ENCODE measurements at places on chromosomes 6 and 20. TPM values are rescaled to one million over a fixed set of nuclear protein-coding genes. Genes with fewer than 3 reads are reported as not detected.

DNA sequence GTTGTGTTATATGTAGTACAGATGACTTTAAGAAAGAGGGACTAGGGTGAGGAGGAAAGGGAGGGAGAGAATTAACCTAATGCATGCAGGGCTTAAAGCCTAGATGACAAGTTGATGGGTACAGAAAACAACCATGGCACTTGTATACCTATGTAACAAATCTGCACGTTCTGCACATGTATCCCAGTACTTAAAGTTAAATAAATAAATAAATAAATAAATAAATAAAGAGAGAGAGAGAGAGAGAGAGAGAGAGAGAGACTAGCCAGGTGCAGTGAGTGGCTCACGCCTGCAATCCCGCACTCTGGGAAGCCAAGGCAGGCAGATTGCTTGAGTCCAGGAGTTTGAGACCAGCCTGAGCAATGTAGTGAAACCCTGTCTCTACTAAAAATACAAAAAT, 11.5 kb upstream of the CARMIL1 start:
- no peak for DNase-seq

DNA sequence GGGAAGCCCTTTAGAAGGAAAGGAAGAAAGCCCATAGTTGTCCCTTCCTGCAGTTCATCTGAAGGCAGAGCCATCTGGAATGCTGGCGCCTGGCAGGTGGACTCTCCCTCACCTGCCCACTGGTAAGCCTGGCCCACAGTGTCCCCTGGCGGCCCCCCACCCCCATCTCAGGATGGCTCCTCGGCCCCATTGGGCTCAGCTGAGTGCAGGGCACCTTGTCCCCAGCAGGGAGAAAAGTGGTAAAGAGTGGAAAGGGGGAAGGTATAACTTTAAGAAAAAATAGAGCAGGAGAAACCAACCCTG, 12.6 kb downstream of the SS18L1 start:
- no peak for DNase-seq

The PGBD1 gene
- total RNA-seq, result 2.6 TPM

DNA sequence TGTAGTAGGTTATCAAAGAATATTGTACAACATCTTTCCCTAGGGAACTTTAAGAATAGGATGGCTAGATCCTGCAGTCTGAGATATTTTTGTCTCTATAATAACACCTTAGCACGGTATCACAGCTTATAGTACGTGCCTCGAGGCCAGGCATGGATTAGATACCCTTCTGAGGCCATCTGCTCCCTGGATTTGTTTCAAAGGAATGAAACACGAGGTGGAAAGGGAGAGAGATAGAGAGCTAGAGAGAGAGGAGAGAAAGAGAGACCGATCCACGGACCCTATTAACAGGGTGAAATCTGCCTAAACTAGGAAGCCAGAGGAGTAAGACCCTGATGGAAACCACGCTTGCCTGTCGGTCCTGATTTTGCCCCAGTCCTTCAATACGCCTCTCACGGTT, 92.5 kb downstream of the CD83 start:
- no peak for DNase-seq

- DNase-seq, result no peak
Measured at GRCh38 chr6:53605543-53606235, 59.9 kb downstream of the KLHL31 start.

DNA sequence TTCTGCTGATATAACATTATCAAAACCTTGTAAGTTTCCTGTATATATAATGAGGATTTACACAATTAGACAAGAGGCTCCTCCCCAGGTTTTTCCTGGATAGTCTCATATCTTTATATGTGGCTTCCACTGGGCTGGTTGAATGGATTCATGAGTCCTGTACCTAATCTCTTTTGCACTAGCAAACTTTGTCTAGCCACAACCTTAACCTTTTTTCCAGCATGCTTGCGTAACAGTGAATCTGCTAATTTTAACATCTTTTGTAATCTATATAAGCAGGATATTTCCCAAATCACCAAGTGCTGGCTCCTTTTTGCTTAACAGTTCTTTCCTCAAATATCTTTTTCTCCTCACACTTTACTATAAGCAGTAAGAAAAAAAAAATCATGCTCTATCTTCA, 153.6 kb downstream of the COL21A1 start:
- DNase-seq, result no peak

- DNase-seq, result no peak
Measured at GRCh38 chr6:115902436-115902835, 158.3 kb downstream of the FRK start.

DNA sequence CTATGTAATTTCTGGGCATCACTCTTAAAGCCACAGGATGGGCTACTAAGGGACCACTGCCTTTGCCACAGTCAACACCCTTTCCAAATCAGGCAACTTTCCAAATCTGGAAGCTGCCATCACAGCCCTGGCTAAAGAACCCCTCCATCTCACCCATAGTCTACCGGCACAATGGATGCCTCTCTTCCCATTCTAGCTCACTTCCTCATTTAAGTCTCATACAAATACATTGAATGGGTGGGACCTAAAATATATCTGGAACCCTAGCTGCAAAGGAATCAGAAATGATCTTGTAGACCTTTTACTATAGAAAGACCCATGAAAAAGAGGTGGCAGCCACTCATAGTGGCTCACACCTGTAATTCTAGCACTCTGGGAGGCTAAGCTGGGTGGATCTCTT, 3.3 kb upstream of the TREML4 start:
- no peak for DNase-seq

- DNase-seq, result no peak
Measured at GRCh38 chr6:22558288-22558882, 11.0 kb upstream of the HDGFL1 start.

GRCh38 chr6:138847884-138848283, 52.0 kb downstream of the ECT2L start:
- no peak for DNase-seq
